CD4-positive, alpha-beta T cell treated with Interleukin-10 for 1 hour (primary cell): ENCODE measurements at places on chromosomes 6 and 20.

GRCh38 chr6:33175436-33176069 is 16.7 kb downstream of the COL11A2 start:
- no peak for DNase-seq

DNA sequence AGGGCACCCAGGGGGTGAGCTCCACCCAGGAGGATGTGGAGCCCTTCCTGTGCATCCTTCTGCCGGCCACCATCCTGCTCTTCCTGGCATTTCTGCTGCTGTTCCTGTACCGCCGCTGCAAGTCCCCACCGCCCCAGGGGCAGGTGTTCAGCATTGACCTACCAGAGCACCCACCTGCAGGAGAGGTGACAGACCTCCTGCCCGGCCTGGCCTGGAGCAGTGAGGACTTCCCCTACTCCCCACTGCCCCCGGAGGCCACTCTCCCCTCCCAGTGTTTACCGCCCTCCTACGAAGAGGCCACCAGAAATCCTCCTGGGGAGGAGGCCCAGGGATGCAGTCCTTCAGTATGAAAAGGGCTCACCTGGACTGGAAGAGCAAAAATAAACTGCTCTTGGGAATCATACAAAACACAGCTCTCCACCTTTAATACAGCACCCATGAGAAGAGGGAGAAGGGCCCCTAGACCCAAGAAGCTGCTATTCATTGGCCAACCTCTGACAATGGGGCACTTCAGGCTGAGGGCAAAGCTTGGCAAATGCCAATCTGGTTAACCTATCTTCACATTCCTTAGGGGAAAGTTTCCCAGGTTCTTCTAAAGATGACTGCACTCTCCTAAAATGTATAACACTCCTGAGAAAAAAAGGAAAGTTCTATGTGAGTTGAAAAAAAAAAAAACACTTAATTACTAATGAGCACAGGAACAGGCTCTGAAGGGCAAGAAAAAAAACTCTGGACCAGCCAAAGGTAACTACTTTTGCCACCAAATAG is 5.0 kb downstream of the SMIM28 start:
- DNase-seq, result no peak

GRCh38 chr6:13273931-13274706 is 54.2 kb downstream of the TBC1D7 start:
- DNase-seq, result peak; percentile 64

- DNase-seq, result no peak
Observed at GRCh38 chr6:150176152-150176551, 33.3 kb downstream of the PPP1R14C start.

DNA sequence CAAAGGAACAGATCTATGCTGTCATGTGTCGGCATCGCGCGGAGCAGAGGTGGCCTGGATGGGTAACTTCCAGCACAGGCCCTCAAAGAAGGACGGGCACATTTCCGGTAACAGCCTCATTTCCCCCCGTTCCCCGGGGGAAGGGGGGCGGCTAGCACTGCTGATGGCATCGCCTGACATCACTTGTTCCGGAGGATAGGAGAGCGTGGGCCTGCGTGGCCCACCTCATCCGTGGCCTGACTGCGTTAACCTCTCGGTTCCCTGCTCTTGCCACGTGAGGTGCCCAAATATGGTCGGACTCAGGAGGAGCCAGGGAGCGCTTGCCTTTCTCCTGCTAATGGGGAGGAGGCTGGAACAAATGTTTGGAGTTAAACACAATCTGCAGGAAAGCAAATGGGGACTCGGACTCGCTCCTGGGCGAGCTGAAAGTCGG is at the start of gene AKAP12:
Gene AKAP12 (plus strand): TSS at position 365 of the 433 bp plus-strand sequence. CDS start 596 bp downstream, outside the sequence.
- DNase-seq, result no peak

DNA sequence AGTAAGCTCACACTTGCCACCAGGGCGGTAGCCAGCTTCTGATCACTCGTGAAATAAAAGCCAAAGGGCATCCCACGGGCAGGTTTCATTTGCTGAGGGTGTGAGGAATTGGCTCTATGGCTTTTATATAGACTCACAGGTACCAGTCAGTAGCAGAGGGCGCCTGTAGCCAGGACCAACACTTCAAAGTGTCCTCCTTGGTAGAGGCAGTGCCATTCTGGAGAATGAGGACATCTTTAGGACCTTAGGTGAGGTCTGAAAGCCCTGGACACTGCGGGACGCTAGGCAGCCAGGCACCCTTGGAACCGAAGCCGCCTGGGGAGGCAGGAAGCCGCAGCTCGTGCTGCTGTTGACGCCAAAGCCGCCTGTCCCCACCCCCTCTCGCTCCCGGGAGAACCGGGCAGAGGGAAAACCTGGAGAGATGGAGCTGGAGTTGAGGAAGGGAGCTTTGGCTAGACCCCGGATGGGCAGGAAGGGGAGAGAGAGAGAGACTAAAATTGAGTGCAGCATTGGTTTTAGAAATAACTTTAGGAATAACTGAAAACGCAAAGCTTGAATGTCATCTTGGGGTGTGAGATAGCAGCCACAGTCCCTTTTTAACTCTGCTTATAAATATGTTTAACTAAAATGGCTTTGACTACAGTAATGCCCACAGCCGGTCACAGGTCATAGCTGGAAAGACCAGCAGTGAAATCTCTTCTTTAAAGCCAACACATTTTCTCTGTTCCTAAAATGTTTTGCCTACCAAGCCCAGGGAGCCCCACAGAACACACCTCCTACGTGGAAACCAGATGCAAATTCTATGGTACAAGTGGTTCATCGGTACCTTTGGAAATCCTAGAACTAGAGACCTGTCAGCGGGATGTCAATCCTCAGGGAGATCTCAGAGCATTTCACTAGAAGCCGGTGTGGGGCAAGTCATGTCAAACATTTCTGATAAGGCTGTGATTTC is 128.5 kb upstream of the CDYL start:
- DNase-seq, result peak; percentile 5

- DNase-seq, result no peak
Observed at GRCh38 chr6:112409311-112409710, 62.2 kb downstream of the RFPL4B start.

DNA sequence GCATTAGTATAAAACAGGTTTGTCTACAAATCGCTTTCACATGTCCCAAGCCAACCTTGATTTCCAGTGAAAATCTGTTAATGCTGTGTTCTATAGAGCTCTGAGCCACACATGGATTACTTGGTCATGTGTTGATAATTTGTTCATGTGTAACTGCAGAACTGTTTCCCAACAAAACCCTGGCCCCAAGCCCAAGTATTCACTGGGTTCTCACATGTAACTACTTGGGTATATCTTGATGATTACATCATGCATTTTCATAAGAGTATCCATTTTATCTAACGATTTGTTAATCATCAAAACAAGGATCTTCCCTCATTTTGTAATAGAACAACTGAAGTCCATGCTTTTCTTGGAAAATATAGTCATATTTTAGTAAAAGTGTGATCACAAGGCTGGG is 657.6 kb downstream of the PRKN start:
- no peak for DNase-seq

DNA sequence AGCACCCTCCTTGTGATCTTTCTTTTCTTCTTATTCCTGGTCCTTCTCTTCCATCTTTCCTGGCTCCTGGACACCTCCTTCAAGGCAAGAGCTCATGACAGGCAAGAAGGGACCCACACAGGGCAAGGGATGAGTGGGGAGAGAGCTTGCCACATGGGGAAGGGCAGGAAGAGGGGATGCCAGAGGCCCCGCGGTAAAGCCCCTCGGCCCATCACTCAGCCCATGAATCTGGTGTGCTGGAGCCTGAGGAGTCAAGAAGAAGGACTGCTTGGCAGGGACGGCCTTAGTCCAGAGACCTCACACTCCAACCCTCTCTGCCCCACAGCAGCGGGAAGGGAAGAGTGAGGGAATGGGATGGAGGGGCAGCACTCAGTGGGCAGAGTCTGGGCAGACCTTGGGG is 52.3 kb upstream of the SAYSD1 start:
- DNase-seq, result no peak

DNA sequence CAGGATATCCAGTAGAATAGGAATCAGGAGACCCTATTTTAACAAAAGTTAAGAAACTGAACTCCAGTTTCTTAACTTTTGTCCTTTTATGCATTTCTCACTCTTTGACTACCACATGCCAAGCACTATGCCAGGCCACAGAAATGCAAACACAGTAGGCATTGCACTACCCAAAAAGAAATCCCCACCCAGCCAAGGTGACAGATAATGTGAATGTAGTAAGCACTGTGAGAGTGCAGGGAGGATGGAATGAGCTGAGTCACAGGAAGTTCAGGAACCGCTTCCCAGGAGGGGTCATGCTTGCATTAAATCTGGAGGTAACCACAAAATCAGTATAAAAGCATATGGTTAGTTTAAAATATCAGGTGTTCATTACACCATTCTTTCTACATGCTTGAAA is 20.1 kb upstream of the FAM83C start:
- DNase-seq, result no peak

- no peak for DNase-seq
Observed at GRCh38 chr6:149109397-149110070, 208.0 kb upstream of the TAB2 start.

DNA sequence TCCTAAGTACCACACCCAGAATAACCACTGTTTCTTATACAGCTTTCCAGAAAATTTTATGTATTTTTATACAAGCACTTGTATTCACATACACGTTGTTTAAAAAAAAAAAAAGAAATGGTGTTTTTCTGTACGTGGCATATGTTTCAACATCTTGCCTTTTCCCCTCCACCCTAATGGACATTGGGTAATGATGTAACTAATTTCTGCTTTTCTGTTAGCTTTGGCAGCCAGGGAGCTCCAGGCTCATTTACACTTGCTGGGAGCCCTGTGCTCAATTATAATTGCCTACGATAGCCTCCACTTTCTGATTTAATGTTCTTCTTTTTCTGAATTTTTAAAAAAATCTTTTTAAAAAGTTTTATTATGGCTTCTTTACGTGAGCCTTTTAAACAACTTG is 352.4 kb downstream of the UTRN start:
- no peak for DNase-seq

GRCh38 chr6:80535914-80536565 is 429.6 kb downstream of the BCKDHB start:
- DNase-seq, result no peak
